ENCODE measurements at places on chromosomes 5 and 9. TPM values are rescaled to one million over a fixed set of nuclear protein-coding genes. Genes with fewer than 3 reads are reported as not detected.

SPAG8 gene
- total RNA-seq: 1.3 TPM

FAM169A gene
- total RNA-seq: 0.02 TPM

RALGPS1 gene
- 0.99 TPM for total RNA-seq

BARX1 gene
- not detected for total RNA-seq

CACNA1B gene
- total RNA-seq: not detected

C5orf52 gene
- not detected for total RNA-seq

FCHO2 gene
- 24.8 TPM for total RNA-seq

ANXA6 gene
- 508 TPM for total RNA-seq

RNF130 gene
- total RNA-seq: 6.9 TPM

ADAMTS12 gene
- 43.5 TPM for total RNA-seq

FBP1 gene
- total RNA-seq: not detected

Data from HFFc6 (cell line).